NCI-H2081 treated with DMSO at 0.1 percent for 48 hours (cell line): ENCODE measurements at places on chromosomes 2 and 18.

- no peak for DNase-seq
Observed at GRCh38 chr2:122422384-122422991, 667.0 kb downstream of the TSN start.

- DNase-seq: no peak
Observed at GRCh38 chr2:66585587-66585986, 150.7 kb downstream of the MEIS1 start.

DNA sequence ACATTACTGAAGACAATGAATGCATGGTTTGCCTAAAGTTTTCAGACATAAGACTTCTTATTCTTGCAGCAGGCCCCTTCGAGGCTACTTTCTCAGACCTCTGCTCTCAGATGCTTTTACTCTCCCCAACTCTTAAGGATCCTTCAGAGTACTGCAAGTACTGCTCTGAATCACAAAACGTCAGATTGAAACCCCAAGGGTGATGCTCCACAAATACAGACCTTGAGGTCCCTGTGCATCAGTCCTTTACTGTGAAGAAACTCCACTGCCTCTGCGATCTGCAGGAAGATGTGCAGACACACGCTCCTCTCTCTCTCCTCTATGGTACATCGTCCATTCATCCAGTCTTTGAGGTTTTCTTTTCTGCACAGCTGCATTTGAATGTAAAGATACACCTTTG, 52.8 kb downstream of the EIF2AK3 start:
- no peak for DNase-seq

DNA sequence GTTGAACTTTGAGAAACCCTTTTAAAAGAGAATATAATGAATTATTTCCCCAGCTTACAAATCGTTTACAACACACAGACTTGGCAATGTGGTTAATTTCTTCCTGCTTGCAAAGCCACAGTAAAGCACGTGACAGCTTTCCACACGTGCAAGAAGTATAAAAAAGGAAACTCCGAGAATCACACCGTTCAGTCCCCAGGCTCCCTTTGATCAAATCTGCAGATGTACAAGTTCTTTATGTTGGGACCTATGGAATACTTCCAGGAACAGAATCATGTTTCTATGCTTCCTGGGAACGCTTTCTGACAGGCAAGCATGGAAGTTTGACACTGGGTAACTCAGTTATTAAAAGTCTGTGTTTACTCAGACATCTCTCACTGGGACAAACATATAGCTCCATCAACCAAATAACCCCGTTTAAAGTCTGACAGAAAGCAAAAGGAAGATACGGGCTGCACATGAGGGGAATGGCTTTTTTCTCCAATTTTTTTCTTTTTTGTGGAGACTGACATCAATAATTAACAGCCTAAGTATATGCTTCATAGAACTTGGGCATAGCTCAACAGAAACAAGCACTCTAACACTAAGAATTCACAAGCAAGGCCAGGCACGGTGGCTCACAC, 134.8 kb downstream of the EIPR1 start:
- no peak for DNase-seq

GRCh38 chr2:48200620-48201293, 294.5 kb upstream of the FBXO11 start:
- no peak for DNase-seq

GRCh38 chr18:23641143-23641720, 21.5 kb downstream of the ANKRD29 start:
- DNase-seq: no peak

- DNase-seq: no peak
Observed at GRCh38 chr18:12315490-12315889, 7.4 kb downstream of the TUBB6 start.

DNA sequence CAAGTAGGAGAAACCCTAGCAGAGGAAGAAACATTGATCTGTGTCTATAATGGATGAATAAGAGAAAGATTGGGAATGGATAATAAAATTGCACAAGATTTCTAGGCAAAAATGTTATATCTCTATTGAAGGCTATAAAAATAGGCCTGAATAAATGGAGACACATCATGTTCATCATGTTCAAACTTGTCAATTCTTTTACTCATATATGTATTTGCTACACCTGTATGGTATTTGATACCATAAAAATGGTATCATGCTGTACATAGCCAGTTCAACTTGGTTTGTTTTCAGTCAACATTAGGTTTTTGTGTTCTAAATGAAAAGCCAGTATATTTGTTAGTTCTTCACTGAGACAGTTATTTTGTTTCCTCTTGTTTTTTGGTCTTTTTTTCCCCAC, 132.2 kb upstream of the RNF152 start:
- DNase-seq: no peak

DNA sequence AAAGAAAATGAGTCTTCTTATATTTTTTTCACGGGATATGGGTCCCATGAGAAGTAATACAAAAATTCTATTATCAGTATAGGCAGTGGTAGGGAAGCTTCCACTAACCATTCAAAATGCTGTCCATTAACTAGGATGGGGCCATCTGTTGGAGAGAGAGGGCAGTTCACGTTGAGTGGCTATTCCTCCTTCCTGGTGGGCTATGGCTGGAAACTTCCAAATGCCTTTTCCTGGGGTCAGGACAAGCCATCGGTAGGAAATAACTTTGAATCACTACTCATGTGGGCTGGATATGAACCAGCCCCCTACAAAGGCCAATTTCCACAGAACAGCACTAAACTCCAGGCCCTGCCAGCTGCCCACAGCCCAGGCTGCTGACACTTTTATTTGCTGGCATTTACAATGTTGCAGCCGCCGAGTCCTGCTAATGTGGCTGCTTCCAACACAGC, 156.1 kb upstream of the HNRNPA3 start:
- DNase-seq: no peak

- no peak for DNase-seq
Observed at GRCh38 chr2:85071096-85071495, 62.1 kb upstream of the TCF7L1 start.

DNA sequence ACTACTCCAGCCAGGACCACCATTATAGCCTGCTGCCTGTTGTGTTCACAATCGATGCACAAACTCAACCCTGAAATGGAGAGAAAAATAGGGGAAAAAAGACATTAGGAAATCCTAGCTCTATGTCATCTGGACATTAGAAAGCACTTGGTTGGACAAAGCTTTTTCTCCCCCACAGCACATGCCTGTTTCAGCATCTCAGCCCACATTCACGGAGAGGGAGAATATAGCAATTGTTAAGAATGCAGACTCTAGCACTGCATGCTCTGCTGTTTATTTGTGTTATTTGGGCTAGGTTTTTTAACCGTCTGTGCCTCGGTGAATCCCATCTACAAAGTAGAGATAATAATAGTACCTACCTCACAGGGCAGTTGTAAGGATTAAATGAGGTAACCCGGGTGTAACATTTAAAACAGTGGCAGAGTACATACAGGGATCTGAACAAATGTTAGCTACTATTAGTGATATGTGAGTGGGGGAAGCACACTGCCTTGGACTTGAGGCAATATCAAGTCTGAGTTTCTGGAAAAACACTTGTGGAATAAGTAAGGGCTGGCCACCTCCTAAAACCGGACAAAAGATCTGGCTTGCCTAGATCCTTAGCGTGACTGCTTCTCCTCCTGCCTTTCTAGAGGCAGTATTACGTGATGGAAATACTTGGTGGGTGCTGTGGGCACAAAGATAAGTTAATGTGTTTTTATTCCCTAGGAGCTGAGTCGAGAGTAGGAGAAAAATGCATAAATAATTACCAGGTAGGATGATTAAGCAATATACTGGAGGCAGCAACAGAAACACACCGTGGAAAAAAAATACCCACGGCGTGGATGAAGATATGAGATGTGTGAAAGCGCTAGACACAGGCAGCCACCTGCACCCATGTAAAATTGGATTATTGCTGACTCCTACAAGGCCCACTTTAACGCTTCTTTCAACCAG, 1.0 kb upstream of the PPP1CB start:
- DNase-seq: no peak

- peak; percentile 12 for DNase-seq
Observed at GRCh38 chr18:79988071-79988450, 302 bp downstream of the TXNL4A start.

- DNase-seq: no peak
Observed at GRCh38 chr2:17518212-17519154, at the start of gene RAD51AP2. Gene RAD51AP2 (minus strand): TSS chr2:17518440. CDS start chr2:17518415, 25 bp downstream.

DNA sequence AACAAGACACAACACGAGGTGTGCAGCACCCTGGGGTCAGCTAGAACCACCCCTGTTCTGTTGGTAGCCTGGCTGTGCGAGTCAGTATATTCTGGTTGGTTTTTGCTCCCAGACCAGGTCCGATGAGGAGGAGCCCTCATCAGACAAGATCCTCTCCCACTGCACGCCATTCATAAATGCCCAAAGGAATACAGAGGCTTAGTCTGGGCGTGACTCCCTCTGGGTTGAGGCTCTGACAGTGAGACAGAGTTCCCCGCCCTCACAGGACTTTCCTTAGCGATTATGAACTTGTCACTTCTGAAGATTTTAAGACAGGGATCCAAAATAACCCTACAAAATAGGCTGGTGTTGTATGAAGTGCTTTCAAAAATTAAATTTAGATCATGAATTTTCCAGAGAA, 85.5 kb upstream of the MC2R start:
- no peak for DNase-seq

DNA sequence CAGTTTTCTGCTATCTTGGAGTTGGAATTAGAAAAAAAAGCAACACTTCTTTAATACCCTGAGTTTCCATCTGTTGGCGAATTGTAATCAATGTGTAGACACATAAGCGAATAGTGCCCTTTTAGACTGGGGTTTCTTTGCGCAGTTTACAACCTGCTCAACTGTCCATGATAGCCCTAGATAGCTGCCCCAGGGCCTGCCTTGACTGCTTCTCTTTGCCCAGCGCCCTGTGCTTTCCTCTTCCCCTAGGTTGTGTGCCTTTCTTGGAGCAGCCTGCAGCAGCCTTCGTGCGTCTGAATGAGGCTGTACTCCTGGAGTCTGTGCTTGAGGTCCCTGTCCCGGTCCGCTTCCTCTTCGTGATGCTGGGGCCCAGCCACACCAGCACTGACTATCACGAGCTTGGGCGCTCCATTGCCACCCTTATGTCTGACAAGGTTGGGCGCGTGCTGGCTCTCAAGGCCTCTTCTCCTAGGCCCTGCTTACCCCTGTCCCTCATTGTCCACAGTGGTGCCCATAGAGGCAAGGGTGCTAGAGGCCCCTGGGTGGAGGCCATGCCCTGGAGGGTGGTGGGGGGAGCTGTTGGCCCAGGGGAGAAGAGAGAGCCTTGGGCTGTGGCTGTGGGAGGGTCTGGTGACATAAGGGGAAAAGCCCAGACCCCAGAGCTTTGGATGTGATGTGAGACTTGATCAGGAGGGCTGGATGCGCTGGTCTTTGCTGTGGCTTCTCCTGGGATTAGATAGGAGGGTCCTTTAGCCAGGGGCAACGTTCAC, 6.9 kb downstream of the SLC4A3 start:
- DNase-seq: no peak

DNA sequence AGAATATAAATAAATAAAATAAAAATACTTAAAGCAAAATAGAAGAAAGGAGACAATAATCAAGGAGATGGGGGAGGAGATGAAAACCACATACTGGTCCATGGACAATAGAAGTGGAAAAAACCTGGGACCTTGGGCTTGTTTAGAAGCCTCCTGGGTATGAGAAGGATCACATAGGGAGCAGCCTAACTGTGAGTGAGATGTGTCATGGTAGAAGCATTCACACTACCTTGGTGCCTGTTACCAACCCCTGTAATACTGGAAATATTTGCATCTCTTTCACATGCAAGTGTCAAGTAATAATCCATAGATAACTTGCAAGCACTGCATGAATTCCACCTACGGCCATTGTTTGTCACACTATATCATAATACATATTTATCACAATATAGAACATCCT, 23.2 kb upstream of the RNF103 start:
- DNase-seq: no peak

GRCh38 chr2:229098801-229099200, 172.3 kb downstream of the PID1 start:
- DNase-seq: no peak

GRCh38 chr2:101931402-101931801, 60.4 kb upstream of the IL1R2 start:
- no peak for DNase-seq

DNA sequence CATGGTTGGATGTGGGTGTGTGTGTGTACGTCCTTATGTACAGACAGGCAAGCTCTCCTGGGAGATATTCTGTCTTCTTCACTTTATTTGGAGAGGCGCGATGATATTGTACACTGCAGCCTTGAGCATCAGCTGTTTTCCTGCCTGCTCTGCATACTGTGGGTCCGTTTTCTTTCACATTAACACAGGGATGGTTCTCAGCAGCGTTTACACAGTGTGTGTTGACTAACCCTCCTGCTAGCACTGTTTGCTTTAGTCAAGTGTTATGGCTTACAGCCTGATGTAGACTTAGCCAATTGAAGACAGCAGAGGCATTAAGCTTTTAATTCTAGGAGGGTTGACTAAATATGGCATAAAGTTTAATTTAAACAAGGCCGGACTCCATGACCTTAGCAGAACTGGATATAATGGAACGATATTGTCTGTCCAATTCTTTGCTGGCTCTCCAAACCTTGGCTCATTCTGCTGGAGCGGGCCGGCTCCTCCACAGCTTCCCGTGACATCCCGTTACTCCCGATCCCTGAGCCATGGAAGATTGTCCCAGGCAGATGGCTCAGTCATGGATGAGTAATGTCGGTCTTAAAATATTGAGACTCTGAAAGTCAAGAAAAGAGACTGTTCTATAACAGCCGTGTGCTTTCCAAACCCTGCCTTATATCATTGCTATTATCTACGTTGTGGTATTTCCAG, 134.7 kb downstream of the TPGS2 start:
- peak; percentile 75 for DNase-seq

- DNase-seq: no peak
Observed at GRCh38 chr2:109542384-109542783, 71.4 kb downstream of the SEPTIN10 start.

DNA sequence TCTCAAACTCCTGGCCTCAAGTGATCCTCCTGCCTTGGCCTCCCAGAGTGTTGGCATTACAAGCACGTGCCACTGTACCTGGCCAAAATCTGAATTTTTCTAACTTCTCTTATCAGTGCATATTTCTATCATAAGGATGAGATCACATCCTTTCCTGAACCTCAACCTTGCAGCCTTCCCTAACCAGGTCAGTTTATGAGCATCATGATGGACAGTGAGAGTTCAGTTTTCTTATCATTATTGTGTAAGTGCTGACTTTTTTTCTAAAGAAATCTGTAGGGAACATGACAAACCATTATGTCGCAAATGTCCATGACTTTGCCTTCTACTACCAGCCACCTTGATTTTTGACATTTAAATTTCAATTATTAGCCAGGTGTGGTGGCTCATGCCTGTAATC, 31.5 kb downstream of the MRPL33 start:
- no peak for DNase-seq
